Hematopoietic multipotent progenitor cell treated with erythropoietin and hydrocortisone succinate and interleukin-3 and kit ligand, for 17 days (in vitro differentiated cells): ENCODE measurements at places on chromosomes 13 and 19.
A peak's percentile ranks its signal among the peaks of the same experiment; 100 is the strongest.

DNA sequence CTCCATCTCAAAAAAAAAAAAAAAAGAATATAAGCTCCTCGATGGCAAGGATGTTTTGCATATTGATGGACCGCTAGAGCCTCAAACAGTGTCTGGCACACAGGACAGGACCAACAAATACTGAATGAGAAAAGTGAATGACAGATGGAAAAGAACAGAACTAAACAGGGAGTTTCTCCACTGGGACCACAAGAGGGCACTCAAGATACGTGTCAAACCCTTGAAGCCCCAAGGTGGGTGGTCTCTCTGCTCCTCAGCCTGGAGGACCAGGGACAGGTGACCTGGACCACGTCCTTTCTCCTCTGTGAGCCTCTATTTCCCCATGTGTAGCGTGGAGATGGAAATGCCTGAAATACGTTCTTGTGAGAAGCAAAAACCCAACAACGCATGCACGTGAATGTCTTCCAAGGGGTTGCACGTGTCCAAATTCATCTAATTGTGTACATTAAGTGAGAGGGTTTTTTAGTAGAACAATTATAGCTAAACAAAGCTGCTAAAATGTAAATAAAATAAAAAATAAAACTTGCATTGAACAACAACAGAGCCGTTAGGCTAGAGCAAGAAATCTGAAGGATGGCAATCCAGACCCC, 5.7 kb upstream of the CDC42EP5 start:
- DNase-seq: peak; percentile 35

GRCh38 chr13:50675651-50676050, 167.8 kb downstream of the DLEU7 start:
- no peak for DNase-seq

DNA sequence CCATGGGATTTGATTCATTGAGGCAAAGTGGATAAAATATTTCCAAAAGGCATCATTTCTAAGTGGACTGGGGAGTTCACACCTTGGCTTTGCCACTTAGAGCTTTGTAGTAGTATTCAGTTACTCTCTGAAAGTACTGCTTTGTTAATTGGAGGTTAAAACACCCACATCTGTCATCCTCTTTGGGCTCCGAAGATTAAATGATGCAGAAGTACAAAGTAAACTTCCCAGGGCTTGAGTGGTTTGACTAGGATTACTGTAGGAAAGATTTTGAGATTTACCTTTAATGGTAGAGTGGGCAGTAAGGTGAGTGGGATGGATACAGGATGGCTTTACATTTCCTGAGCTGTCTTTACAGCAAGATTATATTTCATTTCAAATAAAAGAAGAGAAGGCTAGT, 42.4 kb downstream of the WASF3 start:
- no peak for DNase-seq

DNA sequence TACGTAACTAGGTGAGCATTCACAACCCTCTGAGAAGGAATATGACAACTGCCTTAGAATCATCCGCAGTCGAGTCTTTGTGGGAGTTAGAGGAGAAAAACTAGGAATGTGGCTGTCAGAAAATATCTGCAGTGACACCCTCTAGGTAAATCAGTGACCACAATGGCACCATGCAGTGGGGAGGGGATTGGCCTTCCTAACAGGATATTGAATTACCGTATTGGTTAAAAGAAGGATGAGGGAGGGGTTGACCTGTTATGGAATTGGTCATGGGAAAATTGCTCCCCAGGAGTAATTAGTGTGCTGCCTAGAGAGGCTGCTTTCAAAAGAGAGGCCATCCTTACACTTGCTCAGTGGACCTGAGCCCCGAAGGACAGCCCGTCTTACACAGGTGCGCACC, 205.6 kb upstream of the SOX1 start:
- DNase-seq: no peak

- no peak for DNase-seq
Measured at GRCh38 chr19:41930926-41931592, 2.8 kb upstream of the ERFL start.

- DNase-seq: no peak
Measured at GRCh38 chr19:40672038-40672437, 18.4 kb downstream of the NUMBL start.

- DNase-seq: no peak
Measured at GRCh38 chr19:9295411-9295849, 14.2 kb downstream of the ZNF699 start.

DNA sequence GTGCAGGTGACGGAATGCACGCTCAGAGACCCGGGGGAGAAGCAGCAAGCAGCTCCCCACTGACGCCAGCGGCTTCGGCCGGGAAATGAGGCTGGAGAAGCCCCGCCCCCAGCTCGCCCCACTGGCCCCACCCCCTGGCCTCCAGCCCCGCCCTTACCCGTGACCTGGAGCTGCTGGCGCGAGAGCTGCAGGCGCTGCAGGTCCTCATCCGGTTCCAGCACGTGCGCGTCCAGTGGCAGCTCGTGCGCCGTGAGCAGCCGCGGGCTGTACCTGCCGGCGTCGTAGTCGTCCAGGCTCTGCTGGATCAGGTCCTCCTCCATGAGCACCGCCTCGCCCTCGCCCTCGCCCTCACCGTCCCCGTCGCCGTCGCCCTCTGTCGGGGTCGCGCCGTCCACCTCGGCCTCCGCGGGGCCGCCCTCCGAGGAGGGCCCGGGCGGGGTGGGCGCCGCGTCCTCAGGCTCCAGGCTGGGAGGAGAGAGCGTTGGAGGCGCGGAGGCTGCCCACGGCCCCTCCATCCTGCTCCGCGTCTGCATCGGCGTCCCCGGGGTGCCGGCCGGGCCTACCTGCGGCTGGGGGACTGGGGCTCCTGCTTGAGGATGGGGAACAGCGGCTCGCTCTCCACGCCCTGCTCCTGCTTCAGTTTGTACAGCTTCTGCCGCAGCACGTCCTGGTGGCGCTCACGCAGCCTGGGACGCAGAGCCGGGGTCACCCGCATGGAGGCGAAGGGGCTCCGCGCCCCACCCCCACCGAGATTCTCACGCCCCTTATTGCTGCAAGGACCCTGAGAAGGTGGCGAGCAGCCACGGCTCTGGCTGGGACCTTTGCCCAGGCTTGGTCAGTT, 6.4 kb upstream of the TBXA2R start:
- no peak for DNase-seq

DNA sequence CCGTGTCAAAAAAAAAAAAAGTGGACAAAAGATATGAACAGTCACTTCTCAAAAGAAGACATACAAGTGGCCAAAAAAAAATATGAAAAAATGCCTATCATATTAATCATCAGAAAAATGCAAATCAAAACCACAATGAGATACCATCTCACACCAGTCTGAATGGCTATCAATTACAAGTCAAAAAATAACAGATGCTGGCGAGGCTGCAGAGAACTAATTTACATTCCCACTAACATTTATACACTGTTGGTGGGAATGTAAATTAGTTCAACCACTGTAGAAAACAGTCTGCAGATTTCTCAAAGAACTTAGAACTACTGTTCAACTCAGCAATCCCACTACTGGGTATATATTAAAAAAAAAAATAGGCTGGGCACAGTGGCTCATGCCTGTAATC, 26.5 kb upstream of the FOXO1 start:
- no peak for DNase-seq

- no peak for DNase-seq
Measured at GRCh38 chr13:84784443-84785153, 902.3 kb upstream of the SLITRK1 start.

- DNase-seq: no peak
Measured at GRCh38 chr13:79084802-79085424, 321.1 kb downstream of the RBM26 start.

DNA sequence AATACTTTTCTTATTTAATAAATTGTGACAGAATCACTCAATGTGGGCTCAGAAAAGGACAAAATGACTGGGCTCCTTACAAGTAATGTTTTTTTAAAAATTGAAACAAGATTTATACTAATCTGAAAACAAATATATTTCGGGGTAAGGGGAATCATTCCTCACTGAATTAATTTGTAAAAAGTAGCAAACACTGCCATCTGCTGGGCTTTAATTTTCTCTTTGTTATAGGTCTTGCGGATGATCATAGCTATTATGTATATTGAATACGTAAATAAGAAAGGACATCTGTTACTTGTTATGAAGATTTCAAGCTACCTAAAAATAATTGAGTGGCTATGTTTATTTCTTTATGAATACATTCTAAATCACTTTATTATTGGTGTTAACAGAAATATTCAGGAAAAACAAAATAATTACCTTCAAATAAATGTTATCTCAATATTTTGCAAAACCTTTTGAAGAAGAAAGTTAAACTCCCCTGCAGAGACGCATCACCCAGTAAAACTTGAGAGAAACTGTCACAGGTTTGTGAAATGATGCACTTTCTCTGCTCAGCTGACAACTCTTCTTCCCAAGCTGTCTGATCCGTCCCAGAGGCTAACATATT, 17.8 kb upstream of the ENOX1 start:
- DNase-seq: peak; percentile 9

- DNase-seq: no peak
Measured at GRCh38 chr19:15453091-15453578, 3.4 kb upstream of the WIZ start.

DNA sequence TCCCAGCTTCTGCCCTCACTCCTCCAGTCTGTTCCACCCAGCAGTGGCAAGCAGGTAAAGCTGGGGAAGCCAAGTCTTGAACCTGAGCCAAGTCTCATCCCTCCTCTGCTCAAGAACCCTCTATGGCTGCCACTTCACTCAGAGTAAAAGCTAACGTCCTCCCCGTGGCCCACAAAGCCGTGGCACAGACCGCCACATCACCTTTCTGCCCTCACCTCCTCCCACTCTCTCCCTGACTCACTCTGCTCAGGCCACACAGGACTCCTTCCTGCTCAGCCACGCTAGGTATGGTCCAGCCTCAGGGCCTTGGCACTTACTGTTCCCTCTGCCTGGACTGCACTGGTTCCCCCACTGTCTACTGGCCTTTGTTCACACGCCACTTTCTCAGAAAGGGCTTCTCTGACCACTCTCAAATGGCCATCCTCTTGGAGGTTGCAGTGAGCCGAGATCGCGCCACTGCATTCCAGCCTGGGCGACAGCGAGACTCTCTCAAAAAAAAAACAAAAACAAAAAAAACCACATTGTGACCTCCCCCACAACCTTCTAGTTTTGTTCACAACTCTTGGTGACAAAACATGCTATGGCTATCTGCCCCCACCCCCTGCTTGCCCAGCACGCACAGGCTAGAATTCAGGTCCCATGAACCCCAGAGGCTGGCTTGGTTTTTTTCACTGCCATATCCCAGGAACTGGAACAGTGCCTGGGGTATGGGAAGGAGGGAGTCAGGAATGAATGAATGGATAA, 15.8 kb downstream of the NDUFB7 start:
- no peak for DNase-seq

GRCh38 chr19:1449467-1450442, at the start of gene APC2:
Gene APC2 (plus strand): TSS chr19:1450121. CDS start chr19:1453002, 2,881 bp downstream.
- DNase-seq: no peak

DNA sequence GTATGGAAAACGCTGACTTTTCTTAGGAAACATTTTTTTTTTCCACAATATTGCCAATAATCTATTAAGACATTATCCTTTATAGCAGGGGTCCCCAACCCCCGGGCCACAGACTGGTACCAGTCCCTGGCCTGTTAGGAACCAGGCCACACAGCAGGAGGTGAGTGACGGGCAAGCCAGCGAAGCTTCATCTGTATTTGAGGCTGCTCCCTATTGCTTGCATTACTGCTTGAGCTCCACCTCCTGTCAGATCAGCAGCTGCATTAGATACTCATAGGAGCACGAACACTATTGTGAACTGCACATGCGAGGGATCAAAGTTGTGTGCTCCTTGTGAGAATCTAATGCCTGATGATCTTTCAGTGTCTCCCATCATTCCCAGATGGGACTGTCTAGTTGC, 793.7 kb downstream of the SLITRK5 start:
- no peak for DNase-seq

DNA sequence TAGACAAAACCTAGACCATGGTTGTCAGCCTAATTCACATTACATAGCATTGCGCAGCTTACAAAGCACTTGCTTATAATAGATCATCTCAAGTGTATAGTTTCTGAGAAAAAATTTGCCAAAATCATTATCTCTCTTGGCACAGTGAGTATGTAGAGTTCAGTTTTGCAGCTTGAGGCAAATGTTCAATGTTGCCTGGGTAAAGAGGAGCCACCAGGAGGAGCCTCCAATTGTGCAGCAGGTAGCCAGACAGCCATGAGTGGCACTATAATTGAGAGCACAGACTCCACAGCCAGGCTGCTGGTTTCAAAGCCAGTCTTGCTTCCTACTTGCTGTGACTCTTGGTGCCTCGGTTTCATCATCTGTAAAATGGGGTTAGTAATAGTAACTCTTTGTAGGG, 24.0 kb upstream of the OLFM4 start:
- no peak for DNase-seq
